ENCODE measurements at places on chromosomes 12 and 14.
A peak's percentile ranks its signal among the peaks of the same experiment; 100 is the strongest.

DNA sequence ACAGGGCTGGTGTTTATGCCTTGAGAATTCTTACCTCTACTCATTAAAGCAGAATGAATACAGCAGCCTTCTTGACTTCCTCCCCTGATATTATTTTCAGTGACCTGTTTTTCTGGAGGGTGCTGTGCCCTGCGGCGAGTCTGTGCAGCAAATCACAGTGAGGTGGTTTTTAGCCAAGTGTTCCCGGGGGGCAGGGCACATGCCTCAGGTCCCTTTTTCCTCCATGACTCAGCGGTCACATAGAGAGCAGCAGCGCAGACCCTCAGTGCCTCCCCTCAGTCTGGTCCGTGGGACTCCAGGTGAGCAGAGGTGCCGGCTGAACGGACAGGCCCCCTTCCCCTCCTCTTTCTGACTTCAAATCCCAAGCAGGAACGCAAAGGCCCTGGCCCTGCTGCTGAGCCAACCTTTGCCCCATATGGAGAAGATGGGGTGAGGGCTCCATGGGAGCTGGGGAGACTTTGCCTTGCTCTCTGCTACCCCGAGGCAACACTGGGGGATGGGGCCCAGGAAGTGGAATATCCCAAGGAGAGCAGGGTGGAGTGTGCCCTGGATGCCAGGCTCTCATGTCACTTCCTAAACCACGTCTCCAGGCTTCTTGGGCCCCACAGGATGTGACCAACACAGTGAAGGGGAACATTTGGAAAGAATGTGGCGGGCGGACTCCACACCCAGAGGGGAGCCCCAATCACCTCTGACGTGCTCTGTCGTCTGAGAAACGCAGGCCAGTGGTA, 90.0 kb downstream of the DHRS2 start:
- DNase-seq, result no peak

GRCh38 chr12:69936214-69936731, 111.2 kb downstream of the MYRFL start:
- DNase-seq, result no peak

- DNase-seq, result peak; percentile 50
Observed at GRCh38 chr14:75982266-75983018, 647 bp upstream of the TGFB3 start.

- no peak for DNase-seq
Observed at GRCh38 chr14:97538749-97539410, 741.7 kb downstream of the VRK1 start.
